H4 (cell line): ENCODE measurements at places on chromosomes 5 and 9. TPM values are rescaled to one million over a fixed set of nuclear protein-coding genes. Genes with fewer than 3 reads are reported as not detected.

CCL27 gene
- total RNA-seq: not detected in 2 replicates

GABRB2 gene
- total RNA-seq: 0.64 and 0.81 TPM in 2 replicates

FBXO4 gene
- total RNA-seq: 12.8 and 16.0 TPM in 2 replicates

NCS1 gene
- total RNA-seq: 39.3 and 40.3 TPM in 2 replicates

DNA sequence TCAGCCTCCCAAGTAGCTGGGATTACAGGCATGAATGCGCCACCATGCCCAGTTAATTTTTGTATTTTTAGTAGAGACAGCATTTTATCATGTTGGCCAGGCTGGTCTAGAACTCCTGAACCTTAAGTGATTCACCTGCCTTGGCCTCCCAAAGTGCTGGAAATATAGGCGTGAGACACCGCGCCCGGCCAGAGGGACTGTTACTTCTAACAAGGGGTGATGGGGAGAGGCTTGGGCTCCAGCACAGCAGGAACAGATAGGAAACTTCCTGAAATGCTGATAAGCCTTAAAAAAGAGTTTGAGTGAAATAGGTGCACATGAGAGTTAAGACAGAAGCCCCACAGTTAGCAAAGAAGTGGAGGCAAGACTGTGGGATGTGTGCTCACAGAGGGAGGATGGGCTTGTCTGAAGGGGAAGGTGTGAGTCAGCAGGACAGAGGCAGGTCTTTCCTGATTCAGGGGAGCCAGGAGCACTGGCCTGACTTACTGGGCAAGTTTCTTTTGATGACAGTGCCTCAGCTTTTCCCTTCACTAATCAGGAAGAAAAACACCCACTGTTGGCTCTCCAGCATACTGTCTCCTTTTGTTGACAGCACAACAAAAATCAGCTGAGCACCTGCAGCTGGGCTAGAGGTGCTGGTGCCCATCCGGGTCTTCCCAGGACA lies 68.4 kb downstream of the RAD23B start:
- DNase-seq: no peak

DNA sequence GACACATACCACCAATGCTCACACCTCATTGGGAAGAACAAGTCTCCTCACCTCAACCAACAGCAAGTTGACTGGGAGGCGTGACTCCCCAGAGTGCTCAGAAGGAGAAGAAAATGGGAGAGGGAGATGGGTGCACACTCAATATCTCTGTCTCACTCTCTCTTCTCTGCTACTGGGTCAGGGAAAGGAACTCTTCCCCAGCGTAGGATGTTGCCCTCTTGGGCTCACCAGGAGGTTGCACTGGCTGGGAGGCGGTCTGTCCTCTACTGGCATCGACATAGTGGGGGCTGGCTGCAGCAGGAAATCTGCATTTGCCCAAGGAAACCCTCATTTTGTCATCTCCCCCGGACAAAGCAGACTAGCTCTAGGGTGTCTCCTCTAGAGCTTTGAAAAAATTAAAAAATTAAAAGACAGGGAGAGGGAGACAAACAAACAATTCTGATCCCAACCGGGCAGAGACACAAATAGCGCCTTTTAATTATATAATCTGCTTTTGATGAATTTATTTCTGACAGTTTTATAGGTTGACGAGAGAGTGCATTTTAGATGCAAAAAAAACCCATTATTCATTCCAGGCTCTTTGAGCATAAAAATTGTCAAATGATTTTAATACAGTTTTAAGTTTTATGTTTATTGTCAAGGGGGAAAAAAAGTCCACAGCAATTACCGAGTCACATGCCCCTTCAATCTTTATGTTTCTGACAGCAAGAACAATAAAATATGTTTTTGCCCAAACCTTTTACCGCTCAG lies 179.3 kb upstream of the MVB12B start:
- no peak for DNase-seq

DNA sequence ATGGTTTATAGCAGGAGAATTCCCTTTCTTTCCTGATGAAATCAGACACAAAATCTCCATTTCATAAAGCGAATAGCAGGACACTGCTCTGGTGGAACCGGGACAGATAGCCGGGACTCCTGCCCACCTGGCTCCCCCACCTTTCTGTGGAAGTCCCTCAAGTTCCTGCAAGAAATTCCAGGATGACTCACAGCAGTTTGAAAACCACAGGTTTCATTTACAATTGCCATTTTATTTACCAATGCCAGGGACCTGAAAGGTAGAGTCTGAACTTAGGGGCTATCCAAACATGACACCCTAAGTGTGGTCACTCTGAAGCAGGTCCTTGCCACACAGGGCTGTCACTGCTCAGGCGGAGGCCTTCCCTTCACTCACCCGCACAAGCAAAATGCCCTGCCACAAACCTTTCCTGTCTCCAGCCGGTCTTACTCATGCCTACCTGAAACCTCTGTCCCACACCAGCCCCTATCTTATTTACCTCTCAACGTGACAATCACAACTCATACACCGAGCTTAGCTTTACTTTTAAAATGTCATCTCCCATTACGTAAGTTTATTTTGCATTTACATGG lies 63.3 kb upstream of the TAF1L start:
- no peak for DNase-seq

GRCh38 chr5:127830157-127830556 lies 127.0 kb downstream of the CCDC192 start:
- no peak for DNase-seq

GRCh38 chr5:126857472-126858410 lies 80.8 kb downstream of the LMNB1 start:
- DNase-seq: no peak

- DNase-seq: no peak
These were observed 1.9 kb downstream of the FOXE1 start for GRCh38 chr9:97854696-97855485.

- DNase-seq: no peak
These were observed 80.3 kb downstream of the IQGAP2 start for GRCh38 chr5:76483433-76483832.

DNA sequence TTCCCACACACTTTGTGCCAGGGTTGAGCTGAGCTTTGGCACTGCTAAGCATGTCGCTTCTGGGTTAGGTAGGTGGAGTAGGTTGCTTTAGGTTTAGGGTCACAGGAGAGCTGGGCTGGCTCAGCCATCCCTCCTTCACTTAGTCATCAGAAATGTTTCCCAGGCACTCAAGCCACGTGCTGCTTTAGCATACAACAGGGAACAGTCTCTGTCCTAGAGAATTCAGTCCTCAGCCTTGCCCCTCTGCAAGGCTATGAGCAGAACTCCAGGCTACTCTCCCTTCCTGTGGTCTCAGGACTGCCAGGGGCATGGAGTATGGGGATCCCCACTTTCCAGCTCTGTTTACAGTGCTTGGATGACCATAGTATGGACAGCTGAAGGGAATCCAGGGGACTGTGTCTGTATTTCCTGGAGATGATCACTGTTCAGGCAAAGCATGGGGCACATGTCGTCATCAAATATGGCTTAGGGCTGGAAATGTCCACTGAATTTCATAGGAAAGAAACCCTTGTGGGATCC lies 7.5 kb upstream of the ANKRD33B start:
- DNase-seq: peak; percentile 67

DNA sequence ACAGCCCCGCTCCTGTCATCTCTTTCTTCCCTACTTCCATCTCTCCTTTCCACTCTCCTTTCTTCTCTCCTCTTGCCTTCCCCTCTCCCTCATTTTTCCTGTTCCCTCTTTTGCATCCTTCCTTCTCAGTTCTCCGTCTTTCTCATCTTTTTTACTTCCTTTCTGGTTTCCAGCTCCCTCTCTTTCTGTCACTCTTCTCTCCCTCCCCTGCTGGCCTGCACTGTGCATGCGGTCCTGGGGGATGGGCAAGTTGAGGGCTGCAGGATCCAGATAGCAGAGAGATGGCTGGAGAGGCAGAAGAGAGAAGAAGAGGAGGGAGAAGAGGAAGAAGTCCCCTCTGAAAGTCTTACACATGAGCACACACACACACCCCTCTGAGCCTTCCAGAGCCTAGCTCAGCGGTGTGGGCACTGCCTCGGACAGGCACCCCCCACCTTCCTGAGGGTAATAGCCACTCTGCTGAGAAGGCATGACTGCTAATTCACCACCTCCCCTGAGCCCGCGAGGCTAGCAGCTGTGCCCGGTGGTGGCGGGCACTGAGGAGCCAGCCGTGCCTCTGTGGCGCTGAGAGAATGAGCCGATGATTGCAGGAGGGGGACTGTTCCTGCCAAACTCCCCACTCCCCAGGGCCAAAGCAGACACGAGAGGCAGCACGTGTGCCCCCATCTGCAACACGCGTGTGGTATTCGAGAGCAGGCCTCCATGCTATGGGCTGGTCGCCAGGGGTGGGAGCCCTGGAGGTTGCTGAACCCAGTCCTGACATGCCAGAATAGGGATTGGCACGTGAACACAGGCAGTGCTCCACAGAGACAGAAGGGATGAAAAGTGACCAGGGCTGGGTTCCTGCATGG lies 3.7 kb upstream of the CAMK2A start:
- no peak for DNase-seq

DNA sequence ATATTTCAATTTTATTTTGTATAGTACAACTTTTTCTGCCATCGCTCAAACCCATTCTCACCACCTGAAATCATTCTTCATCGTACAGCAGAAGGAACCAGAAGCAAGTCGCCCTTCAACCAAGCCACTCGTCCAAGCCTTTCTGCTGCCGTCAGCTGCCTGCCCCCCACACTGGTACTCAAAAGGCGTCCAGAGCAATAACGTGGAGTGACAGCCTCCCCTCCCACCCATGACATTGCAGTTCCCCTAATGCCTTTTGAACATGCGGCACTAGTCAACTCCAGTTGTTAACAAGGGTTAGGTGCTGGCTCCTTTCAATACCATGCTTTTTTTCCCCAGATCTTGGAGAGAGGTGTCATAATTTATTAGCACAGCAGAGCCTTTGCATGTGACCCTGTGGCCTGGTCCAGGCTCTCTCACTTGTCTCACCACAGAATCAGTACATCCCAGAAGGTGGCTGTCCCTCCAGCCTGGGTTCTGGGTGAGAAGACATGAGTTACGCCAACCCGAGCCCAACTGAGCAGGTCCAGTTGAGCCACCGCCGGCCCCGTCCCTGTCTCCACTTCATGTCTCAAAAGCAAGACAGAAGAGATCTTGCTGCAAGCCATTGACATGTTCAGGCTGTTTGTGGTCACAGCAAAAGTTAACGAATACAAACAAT lies 20.4 kb upstream of the MED10 start:
- DNase-seq: no peak

- peak; percentile 25 for DNase-seq
These were observed 23.8 kb downstream of the CD14 start for GRCh38 chr5:140609126-140609525.

GRCh38 chr5:1497795-1498622 lies 25.8 kb downstream of the LPCAT1 start:
- DNase-seq: no peak

DNA sequence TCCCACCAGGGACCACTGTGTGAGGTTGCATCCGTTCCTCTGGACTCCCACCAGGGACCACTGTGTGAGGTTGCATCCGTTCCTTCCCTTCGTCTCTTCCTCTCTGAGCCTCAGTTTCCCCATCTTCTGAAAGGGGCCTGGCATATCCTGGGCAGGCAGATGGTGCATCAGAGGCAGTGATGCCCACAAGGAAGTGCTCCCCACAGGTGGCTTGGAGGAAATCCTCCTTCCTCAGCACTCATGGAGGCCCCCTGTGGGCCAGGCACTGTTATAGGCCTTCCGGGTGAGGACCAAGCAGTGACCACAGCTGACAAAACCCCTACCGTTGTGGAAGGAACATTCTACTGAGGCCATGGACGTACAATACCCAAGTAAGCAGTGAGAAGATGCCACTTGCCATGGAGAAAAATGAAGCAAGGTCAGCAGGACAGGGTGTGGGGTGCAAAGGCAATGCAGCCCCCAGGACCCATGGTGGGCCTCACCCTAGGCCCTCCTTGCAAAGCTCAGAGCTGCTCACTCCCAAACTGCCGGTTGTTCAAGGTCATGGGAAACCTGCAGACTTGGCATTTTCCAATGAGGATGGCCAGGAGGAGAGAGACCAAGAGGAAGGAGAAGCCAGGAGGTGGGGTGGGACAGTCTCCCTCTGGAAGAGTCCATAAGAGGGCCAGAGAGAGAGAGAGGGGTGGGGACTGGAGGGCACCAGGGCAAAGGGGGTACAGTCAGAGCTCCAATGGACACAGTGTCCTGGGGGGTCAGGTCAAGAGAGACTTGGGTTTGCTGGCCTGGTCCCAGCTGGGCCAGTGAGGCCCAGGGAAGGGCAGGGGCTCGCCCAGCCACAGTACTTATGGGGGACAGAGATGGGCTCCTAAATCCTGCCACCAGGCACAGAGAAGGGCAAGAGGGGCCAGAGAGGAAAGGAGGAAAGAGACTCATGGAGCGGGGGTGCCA lies 51.1 kb downstream of the C9orf50 start:
- DNase-seq: no peak

- no peak for DNase-seq
These were observed 21.8 kb downstream of the SLIT3 start for GRCh38 chr5:169279125-169279524.

- no peak for DNase-seq
These were observed 255.7 kb upstream of the TNC start for GRCh38 chr9:115373710-115374045.

- no peak for DNase-seq
These were observed 2.3 kb upstream of the POMT1 start for GRCh38 chr9:131500377-131500776.

- no peak for DNase-seq
These were observed 2.1 kb upstream of the OSMR start for GRCh38 chr5:38843665-38844064.

GRCh38 chr9:96057155-96057554 lies 181.7 kb downstream of the ERCC6L2 start:
- no peak for DNase-seq
